ENCODE measurements at places on chromosomes 7 and 10. TPM values are rescaled to one million over a fixed set of nuclear protein-coding genes. Genes with fewer than 3 reads are reported as not detected.

DNA sequence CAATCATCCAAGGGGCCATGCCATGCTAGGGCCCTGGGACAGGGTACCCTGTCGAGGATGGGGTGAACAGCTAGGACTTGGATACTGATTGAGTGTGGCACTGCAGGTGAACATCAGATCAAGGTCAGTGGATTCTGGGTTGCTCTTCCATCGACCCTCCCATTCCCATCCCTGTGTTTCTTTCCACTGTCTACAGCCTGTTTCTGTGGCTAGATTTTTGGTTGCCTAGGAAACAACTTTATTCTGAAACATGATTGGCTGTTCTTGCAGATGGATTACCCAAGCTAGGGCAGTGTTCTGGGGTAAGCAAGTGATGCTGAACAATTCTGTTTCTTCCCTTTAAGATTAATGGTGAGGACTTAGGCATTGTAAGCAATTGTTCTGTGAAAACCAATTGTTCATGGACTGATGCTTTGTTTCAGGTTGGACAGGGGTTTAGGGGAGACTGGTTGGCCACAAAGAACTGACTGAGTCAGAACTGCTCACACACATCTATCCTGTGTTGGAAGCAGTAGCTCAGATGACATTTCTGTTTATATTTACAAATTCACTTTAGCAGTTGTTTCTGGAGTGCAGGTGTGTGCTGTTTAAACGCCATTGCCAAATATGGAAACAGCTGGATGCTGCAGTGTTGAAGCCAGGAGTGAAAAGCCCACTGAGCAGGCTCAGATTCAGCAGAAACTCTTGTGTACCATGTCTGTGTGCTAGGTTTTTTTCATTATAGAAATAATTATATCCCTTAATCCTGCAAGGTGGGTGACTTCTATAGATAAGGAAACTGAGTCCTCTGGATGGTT lies 102.3 kb upstream of the BTBD16 start:
- peaks cover 20% of the 10 kb centered on the region for H3K4me1 ChIP-seq
- DNase-seq, result no peak
- H3K27ac ChIP-seq, result no peak overlapping the region
- H3K27me3 ChIP-seq, result peaks cover 9% of the 10 kb centered on the region
- no peak overlapping the region for H3K4me3 ChIP-seq
- H3K36me3 ChIP-seq, result no peaks in the 10 kb centered on the region

- no peak overlapping the region for H3K4me3 ChIP-seq
- H3K4me1 ChIP-seq, result no peaks in the 10 kb centered on the region
- no peak for DNase-seq
- H3K27me3 ChIP-seq, result no peaks in the 10 kb centered on the region
These were observed 17.4 kb downstream of the RGS10 start for GRCh38 chr10:119525116-119525515.

- H3K4me3 ChIP-seq, result no peak overlapping the region
- no peaks in the 10 kb centered on the region for H3K27me3 ChIP-seq
- peak overlapping the region; percentile 41 for H3K27ac ChIP-seq
- H3K4me1 ChIP-seq, result peaks cover 1% of the 10 kb centered on the region
- DNase-seq, result no peak
These were observed 60.1 kb upstream of the FHIP2A start for GRCh38 chr10:114761205-114762193.

DNA sequence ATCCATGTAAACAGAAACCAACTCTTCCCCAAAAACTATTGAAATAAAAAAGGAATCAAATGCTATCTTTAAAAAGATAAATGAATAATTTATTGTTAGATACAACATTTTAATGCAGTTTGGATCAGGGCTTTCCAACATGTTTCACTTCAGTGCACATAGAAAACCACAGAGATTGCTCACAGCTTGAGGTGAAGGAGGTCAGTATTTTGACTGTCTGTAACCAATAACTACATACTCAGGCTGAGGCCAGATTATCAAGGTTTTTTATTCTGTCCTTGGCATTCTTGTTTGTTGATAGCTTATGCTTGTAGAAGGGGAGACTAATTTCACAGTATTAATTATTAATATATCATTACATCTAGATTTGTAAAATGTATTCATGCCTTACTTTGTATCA lies 195.5 kb downstream of the PRKG1 start:
- no peak overlapping the region for H3K27ac ChIP-seq
- DNase-seq, result no peak
- no peaks in the 10 kb centered on the region for H3K27me3 ChIP-seq
- peaks cover 4% of the 10 kb centered on the region for H3K4me1 ChIP-seq

GRCh38 chr7:3544202-3544601 lies 243.2 kb downstream of the SDK1 start:
- no peaks in the 10 kb centered on the region for H3K27me3 ChIP-seq
- no peak overlapping the region for H3K4me3 ChIP-seq
- H3K4me1 ChIP-seq, result no peaks in the 10 kb centered on the region

DNA sequence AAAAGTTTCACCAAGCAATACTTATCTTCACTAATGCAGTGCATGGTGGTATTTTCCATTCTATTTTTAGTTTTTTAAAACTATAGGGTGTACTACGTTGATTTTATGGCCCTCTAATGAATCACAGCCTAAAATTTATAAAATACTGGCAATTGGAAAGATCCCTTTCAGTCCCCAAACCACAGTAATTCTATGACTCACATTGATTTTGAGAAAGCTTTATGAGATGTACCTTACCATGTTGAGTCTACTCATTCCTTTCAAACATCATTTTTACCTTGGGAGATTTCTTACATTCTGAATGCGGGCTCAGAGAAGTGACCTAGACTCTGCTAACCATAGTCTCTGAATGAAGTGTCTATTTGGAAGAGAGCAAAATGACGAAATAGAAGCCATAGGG lies 141.6 kb downstream of the GPR85 start:
- no peak for DNase-seq
- H3K36me3 ChIP-seq, result no peaks in the 10 kb centered on the region
- no peak overlapping the region for H3K4me3 ChIP-seq
- no peaks in the 10 kb centered on the region for H3K27me3 ChIP-seq
- H3K27ac ChIP-seq, result no peak overlapping the region

- H3K4me1 ChIP-seq, result no peaks in the 10 kb centered on the region
- peaks cover 23% of the 10 kb centered on the region for H3K27me3 ChIP-seq
- H3K36me3 ChIP-seq, result no peaks in the 10 kb centered on the region
These were observed 374.9 kb upstream of the PODXL start for GRCh38 chr7:131931370-131931769.

- H3K27me3 ChIP-seq, result no peaks in the 10 kb centered on the region
- H3K4me3 ChIP-seq, result no peak overlapping the region
- no peaks in the 10 kb centered on the region for H3K4me1 ChIP-seq
- no peaks in the 10 kb centered on the region for H3K36me3 ChIP-seq
These were observed 8.2 kb upstream of the BLVRA start for GRCh38 chr7:43750016-43750887.

- H3K4me3 ChIP-seq, result no peak overlapping the region
- H3K4me1 ChIP-seq, result no peaks in the 10 kb centered on the region
- no peak for DNase-seq
- peaks cover 1% of the 10 kb centered on the region for H3K36me3 ChIP-seq
These were observed 186.4 kb downstream of the LRRC4 start for GRCh38 chr7:127844707-127845331.

GRCh38 chr10:101006593-101007098 lies 7.0 kb downstream of the LZTS2 start:
- no peak overlapping the region for H3K27ac ChIP-seq
- H3K27me3 ChIP-seq, result no peaks in the 10 kb centered on the region
- H3K4me1 ChIP-seq, result peaks cover 14% of the 10 kb centered on the region
- H3K36me3 ChIP-seq, result peaks cover 42% of the 10 kb centered on the region

DNA sequence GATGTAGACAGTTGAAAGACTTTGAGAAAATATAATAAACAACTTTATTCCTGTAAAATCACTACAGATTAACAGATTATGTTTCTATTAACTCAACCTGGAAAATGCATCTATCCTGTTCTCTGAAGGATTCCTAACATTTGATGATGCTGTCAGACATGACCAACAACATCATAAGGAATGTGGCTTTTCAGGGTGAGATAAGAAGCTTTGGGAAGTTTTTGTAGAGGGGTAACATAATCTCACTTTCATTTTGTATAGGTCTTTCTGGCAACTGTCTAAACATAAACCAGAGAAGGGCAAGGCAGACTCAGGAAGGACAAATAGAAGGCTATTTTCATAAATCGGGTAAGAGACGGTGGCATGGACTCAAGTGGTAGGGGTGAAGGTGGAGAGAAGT lies 112.2 kb downstream of the TES start:
- no peak for DNase-seq
- no peak overlapping the region for H3K4me3 ChIP-seq
- no peaks in the 10 kb centered on the region for H3K36me3 ChIP-seq
- H3K27ac ChIP-seq, result no peak overlapping the region
- H3K4me1 ChIP-seq, result peaks cover 9% of the 10 kb centered on the region

DNA sequence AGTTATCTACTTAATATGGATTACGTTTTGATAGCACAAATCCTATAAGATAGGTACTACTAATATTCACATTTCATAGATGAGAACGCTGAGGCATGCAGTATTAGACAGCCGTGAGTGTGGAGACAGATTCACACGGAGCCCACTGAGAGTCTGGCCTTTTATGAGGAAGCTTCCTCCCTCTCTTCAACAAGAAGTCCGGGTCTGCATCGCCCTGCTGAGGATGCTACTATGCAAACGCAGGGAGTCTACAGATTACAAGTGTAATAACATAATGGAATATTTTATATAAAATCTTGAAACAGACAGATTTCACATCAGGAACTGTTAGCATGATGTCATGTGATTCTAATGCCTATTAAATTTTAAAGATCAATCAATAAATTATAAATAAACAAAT lies 255.9 kb upstream of the GLI3 start:
- no peaks in the 10 kb centered on the region for H3K27me3 ChIP-seq
- H3K27ac ChIP-seq, result no peak overlapping the region
- H3K4me3 ChIP-seq, result no peak overlapping the region
- peaks cover 16% of the 10 kb centered on the region for H3K4me1 ChIP-seq
- DNase-seq, result no peak

DNA sequence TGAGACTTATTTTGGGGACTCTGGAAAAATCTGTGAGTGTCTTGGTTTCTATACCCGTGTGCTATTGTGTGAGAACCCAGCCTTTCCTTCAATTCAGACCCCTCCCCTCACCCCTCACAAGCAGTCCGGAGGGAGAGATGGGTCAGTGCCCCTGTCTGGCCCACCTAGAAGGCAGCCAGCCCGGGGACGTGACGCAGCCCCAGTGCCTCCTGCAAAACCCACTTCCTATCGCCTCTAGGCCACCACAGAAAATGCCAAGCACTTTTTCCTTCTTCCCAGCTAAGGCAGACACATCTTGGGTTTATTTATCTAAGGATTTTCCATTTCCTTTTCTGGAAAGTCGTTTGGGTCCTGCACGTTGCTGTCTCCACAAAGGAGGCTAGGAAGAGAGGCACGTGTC lies 11.6 kb upstream of the AQP1 start:
- H3K27me3 ChIP-seq, result no peaks in the 10 kb centered on the region
- no peak for DNase-seq
- H3K36me3 ChIP-seq, result no peaks in the 10 kb centered on the region
- H3K4me1 ChIP-seq, result peaks cover 29% of the 10 kb centered on the region

DNA sequence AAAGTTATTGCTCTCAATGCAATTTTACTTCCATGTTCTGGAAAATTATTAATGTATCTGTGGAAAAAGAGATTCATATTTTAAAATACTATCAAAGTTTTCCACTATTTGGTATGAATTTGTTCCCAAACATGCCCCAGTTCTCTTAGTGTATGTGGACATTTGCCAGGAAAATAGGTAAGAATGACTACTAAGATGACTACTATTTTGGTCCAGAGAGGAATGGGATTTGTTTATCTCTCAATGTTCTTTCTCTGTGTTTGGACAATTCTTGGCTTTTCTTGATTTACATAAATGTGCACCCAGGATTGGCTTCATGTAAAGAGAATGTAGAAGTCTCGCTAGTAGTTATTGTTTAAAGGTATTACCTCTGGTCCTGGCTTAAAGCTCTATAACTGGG lies 60.3 kb upstream of the POT1 start:
- no peaks in the 10 kb centered on the region for H3K27me3 ChIP-seq
- no peaks in the 10 kb centered on the region for H3K4me1 ChIP-seq
- DNase-seq, result no peak
- H3K36me3 ChIP-seq, result no peaks in the 10 kb centered on the region

DNA sequence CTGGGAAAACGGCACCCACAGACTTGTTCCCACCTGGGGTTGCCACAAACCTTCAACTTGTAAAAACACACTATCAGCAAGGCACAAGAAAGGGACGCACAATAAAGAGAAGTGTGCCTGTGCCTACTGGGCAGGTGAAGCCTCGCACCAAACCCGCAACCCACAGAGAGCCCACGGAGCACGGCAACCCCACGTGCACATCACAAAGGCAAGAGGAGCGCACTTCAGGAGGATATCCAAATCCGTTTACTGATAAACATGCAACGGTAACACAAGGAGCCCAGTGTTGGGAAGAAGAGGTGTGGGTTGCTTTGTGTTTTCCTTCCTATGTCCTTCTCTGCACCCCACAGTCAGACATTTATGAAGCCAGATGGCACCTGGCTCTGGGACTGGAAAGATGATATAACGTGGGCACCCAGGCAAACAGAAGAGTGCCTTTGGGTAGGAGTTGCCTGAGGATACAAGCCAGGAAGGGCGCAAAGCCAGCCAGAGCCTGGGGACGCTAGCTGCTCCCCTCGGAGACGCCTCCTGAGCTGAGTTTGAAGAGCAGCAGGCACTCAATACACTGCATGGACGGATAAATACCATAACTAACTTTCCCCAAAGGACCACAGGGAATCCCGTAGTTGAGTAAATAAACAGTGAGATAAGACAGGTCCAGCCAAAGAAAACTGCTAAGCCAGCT lies 41.6 kb downstream of the TCERG1L start:
- peaks cover 5% of the 10 kb centered on the region for H3K27me3 ChIP-seq
- no peak overlapping the region for H3K27ac ChIP-seq
- no peak overlapping the region for H3K4me3 ChIP-seq
- peaks cover 8% of the 10 kb centered on the region for H3K4me1 ChIP-seq

The PRSS37 gene
- total RNA-seq, result not detected

The IDI2 gene
- total RNA-seq, result 0.18 TPM

The IL6 gene
- 5.5 TPM for total RNA-seq

The PRRT4 gene
- total RNA-seq, result 1.3 TPM

The NAT16 gene
- total RNA-seq, result not detected

The CFAP69 gene
- 60.0 TPM for total RNA-seq

The IFIT1B gene
- 3.7 TPM for total RNA-seq

The ATE1 gene
- 47.8 TPM for total RNA-seq

The PLA2G12B gene
- total RNA-seq, result 0.68 TPM

All from lung (tissue), 17 donors.